Progenitor cell of endocrine pancreas (in vitro differentiated cells): ENCODE measurements at places on chromosomes 11 and 22.

DNA sequence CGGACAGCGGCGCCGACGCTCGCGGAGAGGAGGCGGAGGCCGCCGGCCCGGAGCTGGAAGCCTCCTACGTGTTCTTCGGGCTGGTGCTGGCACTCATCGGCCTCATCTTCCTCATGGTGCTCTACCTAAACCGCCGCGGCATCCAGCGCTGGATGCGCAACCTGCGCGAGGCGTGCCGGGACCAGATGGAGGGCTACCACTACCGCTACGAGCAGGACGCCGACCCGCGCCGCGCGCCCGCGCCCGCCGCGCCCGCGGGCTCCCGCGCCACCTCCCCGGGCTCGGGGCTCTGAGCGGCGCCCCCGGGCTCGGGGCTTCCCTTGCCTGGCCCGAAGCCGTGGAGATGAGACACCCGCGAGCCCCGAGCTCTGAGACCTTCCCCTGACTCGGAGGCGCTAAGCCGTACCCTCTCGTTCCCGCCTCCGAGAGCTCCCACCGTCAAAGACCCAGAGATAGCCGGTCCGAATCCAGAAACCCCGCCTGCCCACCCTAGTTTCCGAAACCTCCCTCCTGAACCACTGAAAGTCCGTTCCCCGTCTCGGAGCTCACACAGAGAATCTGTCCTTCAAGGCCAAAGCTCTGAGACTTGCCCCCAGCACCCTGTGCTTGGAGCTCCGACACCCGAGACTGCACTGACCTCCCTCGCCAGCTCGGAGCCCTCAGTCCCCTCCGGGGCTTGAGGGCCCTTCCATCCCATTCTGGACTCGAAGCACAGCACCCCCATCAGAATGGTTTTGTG, 1.5 kb downstream of the TPBGL start:
- no peak for DNase-seq

GRCh38 chr22:32684148-32684821, 117.2 kb upstream of the TIMP3 start:
- no peak for DNase-seq

- DNase-seq, result no peak
Observed at GRCh38 chr22:36875741-36876140, 14.9 kb downstream of the NCF4 start.

GRCh38 chr11:11787305-11788062, 54.3 kb upstream of the USP47 start:
- peak; percentile 62 for DNase-seq
